ENCODE measurements at places on chromosomes 5 and 9.

GRCh38 chr5:175696855-175697198 lies 39.0 kb downstream of the HRH2 start:
- no peak for DNase-seq

DNA sequence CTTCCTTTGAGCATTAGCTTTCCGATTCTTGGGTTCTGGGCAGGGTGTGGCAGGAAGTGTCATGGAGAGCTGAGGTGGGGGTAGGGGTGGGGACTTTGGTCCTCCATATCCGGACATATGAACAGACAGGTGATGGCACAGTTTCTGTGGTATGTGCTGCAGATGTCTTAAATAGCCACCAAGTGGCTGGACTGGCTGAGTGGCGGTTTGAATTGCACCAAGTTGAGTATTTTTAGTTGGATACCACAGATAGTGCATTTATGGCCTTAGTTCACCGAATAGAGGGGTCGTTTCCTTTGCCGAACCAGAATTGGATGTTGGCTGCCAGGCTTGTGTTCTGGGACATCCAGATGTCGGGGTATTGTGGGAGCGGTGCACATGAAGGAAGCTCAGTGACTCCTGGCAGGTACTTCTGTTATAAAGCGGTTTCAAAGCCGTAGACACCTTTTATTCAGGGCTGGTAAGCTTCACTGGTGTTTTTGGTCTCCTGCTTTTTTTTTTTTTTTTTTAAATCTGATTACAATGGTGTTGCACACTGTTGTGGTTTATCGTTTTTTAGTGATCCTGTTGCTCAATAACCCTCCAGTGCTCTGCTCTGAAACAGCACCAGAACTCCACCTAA lies 15.1 kb upstream of the TNFAIP8 start:
- no peak for DNase-seq

- DNase-seq = no peak
Measured at GRCh38 chr5:165579911-165580310, 2074.5 kb downstream of the MAT2B start.

- DNase-seq = no peak
Measured at GRCh38 chr5:20276061-20276958, 288.3 kb upstream of the CDH18 start.

DNA sequence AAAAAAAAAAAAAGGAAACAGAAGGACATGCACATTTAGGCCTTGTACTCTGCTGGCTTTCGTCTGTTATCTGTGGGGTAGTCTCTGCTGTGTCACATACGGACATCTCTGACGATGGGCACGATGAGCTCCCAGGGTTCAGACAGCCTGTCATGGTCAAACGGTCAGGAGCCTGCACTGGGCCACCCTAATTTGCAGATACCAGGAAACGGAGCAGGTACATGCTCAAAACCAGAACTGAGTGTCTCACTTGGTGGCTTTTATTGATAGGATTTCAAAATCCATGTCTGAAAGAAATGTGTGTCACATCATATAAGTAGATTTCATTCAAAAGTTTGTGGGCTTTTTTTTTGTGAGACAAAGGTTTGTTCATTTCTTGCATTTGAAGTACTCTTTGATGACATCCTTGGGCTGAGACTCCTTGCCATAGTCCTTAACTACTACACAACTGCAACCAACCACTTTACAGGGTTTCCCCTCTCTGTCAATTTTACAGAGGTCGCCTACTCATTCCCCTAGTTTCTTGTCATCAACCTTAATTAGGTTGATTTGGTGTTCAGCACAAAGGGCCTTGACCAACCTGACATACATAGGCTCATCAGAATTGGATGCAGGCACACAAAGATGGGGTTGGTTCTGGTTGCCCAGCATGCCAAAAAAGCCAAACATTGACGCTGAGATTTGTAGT lies 9.0 kb downstream of the CKMT2 start:
- no peak for DNase-seq

DNA sequence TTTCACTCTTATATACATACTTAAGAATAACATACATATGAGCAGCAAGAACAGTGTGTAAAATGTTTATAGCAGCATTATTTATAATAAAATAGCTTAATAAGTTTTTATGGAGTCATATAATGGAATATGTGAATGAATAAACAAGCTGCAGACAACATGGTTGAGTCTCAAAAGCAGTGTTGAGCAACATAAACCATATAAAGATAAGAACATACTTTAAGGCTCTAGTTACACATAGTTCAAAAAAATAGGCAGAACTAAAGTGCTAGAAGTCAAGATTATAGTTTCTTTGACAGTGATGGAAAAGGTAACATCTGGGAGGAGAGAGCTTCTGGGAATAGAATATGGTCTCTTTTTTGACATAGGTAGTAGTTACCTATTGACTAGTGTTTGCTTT lies 53.7 kb upstream of the ADAMTS19 start:
- peak; percentile 7 for DNase-seq
